ENCODE measurements at places on chromosomes 16 and 17.

DNA sequence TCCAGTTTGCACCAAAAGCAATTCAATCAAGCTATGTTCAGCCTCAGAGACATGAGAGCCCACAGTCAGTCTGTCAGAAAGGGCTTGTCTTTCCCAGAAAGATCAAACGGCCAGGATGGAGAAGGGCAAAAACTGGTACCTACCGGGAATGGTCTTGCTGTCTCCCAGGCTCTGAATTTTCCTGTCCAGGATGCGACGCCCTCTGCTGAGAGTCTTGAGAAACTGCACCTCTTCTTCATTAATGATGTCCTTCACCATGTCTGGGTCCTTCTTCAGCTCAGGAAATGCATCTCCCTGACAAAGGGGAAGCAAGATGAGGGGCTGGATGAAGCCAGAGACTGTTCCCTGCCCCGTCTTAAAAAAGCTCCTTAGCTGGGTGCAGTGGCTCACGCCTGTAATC lies 15.8 kb upstream of the EXOSC6 start:
- no peak for DNase-seq

DNA sequence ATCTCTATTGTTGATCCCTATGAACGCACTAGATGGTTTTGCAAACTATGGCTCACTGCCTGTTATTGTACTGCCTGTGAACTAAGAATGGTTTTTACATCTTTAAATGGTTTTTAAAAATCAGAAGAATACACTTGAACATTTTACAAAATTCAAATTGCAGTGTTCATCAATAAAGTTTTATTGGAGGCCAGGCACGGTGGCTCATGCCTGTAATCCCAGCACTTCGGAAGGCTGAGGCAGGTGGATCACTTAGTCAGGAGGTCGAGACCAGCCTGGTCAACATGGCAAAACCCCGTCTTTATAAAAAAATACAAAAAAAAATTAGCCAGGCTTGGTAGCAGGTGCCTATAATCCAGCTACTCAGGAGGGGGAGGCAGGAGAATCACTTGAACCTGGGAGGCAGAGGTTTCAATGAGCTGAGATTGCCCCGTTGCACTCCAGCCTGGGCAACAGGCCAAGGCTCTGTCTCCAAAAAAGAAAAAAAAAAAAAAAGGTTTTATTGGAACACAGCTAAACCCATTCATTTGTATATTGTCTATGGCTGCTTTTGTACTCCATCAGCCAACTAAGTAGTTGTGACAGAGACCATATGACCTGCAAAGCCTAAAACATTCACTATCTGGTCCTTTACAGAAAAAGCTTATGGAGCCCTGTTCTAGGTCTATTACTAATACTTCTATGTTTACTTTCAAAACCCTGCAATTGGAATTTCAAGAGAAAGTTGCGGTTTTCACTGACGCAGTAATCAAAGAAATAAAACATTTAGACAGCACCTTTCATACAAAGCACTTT lies 18.9 kb downstream of the IKZF3 start:
- DNase-seq, result no peak

GRCh38 chr16:60363566-60363965 lies 1629.5 kb upstream of the GOT2 start:
- no peak for DNase-seq

GRCh38 chr17:31489295-31490018 lies 98.0 kb downstream of the RAB11FIP4 start:
- DNase-seq, result no peak

DNA sequence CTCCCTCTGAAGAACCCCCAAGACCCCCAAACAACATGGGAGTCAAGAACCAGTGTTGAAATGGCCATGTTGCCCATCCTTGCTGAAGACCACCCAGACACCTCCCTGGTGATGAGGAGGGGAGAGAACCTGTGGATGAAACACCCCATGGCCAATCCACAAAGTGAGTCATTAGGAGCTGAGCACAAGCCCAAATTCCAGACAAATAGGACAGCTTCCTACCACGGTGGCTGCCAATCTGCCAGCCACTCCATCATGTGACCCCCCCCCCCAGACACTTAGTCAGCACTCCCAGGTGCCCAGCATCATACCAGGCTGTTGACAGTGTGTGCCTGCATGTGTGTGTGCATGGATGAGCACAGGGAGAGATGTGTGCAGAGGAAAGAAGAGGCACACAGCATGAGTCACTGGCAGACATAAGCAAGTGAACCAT lies 26.4 kb upstream of the RPL38 start:
- DNase-seq, result no peak
